Nucleus accumbens (tissue), 56 donors: ENCODE measurements at places on chromosomes 4 and X.

- DNase-seq: no peak
These were observed 38.4 kb upstream of the PDLIM3 start for GRCh38 chr4:185573651-185574199.

GRCh38 chrX:40733706-40734105 is 1.6 kb downstream of the MED14 start:
- no peak for DNase-seq

DNA sequence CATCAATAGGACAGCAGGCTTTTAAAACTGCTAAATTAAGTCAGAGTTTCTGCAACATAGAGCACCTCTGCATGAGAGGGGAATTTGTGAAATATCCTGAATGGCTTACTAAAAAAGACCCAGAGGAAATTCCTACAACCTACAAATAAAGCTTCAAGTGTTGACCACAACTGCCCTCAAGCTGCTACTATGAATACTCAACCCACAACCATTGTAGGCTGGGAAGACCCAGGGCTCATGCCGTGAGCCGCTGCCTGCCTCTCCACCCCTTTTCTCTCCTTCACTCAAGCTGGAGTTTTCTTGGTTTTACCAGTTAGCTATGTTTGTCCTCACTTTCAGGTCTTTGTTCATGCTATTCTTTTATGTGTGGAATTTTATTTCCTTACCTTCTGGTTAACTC is 151.6 kb downstream of the EMCN start:
- DNase-seq: no peak

GRCh38 chr4:34412233-34412632 is 1832.1 kb downstream of the ARAP2 start:
- no peak for DNase-seq

DNA sequence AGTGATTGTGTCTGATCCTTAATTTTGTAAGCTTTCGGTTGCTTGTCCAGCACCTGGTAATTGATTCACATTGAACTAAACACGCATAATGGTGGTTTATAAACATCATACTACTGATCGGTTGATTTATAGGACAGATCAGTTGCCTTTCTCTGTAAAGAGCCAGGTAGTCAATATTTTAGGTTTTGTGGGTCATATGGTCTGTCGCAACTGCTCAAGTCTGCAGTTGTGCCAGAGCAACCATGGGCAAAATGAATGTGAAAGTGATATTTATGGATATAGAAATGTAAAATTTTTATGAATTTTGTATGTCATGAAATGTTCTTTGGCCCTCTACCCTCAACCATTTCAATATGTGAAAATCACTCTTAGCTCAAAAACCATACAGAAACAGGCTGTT is 8.9 kb downstream of the JADE1 start:
- no peak for DNase-seq

- DNase-seq: no peak
These were observed 17.8 kb downstream of the PLCXD1 start for GRCh38 chrX:298993-299392.

- DNase-seq: no peak
These were observed 58.9 kb upstream of the PGM2 start for GRCh38 chr4:37767546-37767945.

DNA sequence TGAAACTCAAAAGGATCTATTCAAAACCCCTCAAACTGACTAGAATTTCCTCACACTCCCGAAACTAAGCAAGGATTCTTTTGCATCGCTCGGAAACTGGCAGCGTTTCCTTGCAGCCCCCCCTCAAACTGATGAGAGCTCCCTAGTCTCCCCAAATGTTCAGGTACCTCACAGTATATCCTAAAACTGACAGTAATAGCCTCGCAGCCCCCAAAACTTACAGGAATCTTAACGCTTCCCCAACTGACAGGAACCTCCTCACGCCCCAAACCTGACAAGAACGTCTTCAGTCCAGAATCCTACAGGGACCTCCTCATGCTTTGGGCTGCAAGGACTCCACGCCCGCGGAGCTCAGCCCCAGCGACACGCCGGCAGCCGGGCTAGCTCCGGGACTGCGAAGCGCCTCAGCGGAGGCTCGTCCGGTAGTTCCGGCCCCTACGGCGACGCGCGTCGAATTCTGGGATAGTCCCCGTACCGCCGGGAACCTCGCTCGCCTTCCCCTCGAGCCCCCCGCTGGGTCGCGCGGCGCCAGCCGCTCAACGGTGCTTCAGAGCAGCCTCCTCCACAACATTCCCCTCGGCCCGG is 640 bp downstream of the PHF8 start:
- DNase-seq: peak; percentile 52

GRCh38 chr4:10587697-10588096 is 96.9 kb downstream of the CLNK start:
- DNase-seq: no peak

GRCh38 chr4:172497321-172497720 is 671.3 kb upstream of the GALNT7 start:
- DNase-seq: no peak

GRCh38 chrX:143601809-143602208 is 34.1 kb downstream of the SLITRK4 start:
- no peak for DNase-seq

DNA sequence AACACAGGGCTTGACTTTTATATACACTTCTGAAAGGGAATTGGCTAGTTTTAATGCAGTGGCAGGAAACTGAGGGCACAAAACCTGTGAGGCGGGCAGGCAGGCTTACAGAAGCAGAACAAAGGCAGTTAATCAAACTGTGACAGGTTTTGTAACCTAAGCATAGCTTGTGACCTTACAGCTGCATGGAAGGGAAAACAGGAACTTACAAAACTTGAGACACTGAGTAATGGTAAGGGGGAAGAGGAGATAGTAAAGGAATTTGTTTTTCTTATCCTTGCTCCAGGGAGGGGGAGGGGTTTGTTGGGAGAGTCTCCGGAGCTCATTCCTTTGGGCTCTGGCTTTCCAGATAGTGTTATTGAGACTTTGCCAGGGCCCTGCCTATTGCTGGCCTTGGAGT is 55.6 kb downstream of the SLITRK4 start:
- DNase-seq: no peak

DNA sequence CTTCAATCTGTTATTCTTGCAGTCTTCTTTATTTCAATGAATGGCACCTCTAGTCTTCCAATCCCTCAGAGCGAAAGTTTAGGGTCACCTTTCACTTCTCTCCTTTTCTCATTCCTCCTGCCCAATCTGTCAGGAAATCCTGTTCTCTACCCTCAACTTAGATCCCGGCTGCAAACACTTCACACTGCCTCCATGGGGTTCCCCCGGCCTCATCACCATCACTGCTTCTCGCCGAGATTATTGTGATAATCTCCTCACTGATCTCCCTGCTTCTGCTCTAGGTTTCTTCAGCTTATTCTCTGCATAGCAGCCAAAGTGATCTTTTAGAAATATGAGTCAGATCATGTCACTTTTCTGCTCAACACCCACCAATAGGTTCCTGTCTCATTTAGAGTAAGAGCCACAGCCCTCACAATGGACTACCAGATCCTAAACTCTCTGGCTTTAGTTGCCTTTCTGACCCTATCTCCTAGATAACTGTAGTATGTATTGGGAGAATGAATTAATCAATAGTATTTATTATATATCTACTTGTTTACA is 43.6 kb upstream of the TBC1D9 start:
- no peak for DNase-seq

DNA sequence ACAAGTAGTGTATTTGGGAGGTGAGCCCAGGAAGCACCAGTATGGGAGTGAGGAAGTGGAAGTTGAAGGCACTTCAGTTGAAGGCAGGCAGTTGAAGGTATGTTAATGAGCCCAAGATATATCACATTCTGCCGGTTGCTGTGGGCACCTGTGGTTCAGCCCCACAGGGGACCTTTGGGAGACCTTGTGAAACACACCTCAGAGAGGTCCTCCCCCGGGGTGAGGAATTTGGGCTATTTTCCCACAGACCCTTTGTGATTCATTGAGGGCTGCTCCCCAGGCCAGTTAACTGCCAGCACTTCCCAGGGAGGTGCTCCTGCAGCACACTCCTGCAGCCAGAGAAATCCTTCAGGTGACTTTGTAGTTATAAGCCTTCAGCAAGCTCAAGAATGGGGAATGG is 45.9 kb downstream of the PTCHD1 start:
- no peak for DNase-seq

DNA sequence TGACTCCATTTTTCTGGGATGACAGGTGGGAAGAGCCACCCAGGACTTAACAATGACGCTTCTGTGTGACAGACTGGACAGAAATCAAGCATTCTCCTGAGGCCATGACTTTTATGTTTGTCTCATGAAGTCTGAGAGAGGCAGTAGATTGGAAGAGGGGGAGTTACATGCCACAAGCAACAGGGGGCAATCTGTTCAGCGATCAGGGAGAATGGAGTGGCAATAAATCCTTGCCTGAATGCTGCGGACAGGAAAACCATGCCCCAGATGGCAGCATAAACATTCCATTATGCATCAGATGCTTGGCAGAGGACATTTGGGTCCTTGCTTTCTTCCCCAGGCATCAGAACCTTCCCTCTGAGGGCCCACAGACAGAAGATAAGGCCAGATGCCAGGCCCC is 312.4 kb upstream of the DIPK2B start:
- no peak for DNase-seq

GRCh38 chr4:97942137-97942536 is 201.1 kb downstream of the STPG2 start:
- no peak for DNase-seq

DNA sequence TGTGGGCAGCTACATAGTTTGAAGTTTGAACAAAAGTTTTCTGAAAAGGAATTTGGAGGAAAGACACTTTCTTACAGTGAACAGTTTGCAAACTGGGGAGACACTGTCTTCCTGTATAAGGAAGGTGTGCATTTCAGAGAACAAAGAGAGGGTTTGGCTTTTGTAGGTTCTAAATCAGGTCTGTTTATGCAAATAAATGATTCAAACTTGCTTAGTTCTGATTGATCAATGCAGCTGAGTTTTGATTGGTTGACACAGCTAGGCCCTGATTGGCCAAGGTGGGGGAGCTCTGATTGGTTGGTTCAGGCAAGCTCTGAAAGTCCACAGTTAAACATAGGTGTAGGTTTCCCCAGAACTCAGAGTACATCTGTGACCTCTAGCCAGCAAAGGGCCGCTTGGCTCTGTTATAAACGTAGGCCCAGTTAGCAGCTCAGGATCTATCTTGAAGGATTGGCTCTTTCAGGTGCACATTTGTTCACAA is 63.0 kb upstream of the ENPP6 start:
- no peak for DNase-seq

DNA sequence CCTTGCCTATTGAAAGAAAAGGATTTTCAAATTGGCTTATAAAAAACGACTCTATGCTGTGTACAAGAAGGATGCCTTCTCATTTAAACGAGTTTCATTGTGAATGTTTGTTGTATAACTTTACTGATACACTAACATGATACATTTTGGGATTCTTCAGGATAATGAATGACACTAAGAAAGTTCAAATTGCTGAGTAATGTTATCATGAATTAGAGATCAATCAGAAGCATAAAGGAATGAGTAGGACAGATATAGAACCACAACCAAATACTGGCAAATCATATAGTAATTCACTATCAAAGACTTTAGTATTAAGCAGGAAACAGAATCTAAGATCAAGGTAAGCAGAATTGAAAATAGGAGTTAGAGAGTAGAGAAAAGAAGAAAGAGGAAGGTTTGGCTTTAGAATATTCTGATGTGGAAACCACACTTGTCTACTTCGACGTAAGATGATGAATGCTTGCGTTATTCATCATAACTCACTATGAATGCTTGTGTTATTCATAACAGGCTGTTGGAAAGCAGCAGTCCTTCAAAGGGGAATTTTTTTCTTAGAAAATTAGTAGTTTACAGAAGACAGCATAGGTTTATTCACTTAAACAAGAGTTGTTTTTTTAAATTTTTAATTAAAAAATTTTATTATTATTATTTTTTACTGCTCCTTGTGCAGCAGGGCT is 13.4 kb downstream of the CCDC158 start:
- DNase-seq: no peak

- peak; percentile 2 for DNase-seq
These were observed 28.6 kb downstream of the TEX13A start for GRCh38 chrX:105191878-105192277.

DNA sequence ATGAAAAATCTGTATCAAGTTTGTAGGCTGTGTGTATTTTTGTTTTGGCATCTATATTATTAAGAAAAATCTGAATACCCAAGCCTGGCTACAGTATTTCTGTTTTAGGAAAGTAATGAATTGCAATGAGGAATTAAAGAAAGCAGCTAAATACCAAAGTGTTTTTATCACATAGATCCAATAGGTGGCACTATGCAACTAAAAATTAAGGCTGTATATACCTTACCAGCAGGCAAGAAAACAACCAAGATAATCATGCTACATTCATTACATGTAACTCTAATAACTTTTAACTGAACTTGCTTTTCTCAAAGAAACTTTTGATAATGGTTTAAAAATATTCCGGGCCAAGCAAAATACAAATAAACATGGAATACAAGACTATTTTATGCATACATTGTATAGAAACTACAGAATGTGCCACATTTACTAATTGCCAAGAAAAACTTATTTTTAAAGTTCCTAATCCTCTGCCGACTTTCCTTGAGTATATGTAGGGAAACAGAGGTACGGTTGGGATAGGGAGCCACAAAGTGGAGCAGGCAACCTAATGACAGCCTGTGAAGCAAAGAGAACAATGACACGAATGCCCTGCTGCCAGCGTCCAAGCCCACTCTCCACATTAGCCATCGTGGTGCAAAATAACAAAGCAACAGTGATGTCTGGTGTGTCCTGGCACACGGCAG is 63.7 kb downstream of the SEC24D start:
- no peak for DNase-seq

- DNase-seq: no peak
These were observed 242.7 kb downstream of the BCOR start for GRCh38 chrX:39854772-39855747.

GRCh38 chr4:147463065-147463464 is 17.8 kb upstream of the EDNRA start:
- no peak for DNase-seq

GRCh38 chr4:145102619-145103018 is 4.5 kb downstream of the ABCE1 start:
- DNase-seq: no peak

DNA sequence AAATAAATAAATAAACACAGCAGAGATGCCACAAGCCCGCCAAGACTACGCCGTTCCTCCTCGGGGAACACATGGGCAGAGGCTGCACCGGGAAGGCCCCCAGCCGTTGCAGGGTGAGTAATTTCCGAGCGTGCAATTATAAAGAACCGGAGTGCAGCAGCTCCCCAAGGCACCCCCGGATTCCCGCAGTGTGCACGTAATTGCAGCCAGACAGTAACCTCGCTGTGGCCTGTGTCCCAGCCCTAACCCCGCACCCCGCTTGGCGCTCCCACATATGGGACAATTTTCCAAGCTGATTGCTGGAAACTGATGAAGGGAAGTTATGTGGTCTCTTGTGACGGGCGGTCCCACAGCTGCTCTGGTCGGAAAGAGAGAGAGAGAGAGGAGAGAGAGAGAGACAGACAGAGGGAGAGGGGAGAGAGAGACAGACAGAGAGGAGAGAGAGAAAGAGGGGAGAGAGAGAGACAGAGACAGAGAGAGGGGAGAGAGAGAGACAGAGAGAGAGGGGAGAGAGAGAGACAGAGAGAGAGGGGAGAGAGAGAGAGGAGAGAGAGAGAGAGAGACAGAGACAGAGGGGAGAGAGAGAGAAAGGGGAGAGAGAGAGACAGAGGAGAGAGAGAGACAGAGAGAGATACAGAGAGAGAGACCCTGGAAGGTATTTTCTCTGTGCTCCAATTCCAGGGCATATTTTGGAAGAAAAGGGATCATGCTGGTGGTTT is 275.4 kb downstream of the SHOX start:
- no peak for DNase-seq
